RWPE1 (cell line): ENCODE measurements at places on chromosomes 13 and 19.
A peak's percentile ranks its signal among the peaks of the same experiment; 100 is the strongest.

GRCh38 chr13:30802501-30802900 is 67.2 kb downstream of the ALOX5AP start:
- DNase-seq: no peak

GRCh38 chr13:99496184-99497142 is 4.8 kb upstream of the TM9SF2 start:
- DNase-seq: no peak

DNA sequence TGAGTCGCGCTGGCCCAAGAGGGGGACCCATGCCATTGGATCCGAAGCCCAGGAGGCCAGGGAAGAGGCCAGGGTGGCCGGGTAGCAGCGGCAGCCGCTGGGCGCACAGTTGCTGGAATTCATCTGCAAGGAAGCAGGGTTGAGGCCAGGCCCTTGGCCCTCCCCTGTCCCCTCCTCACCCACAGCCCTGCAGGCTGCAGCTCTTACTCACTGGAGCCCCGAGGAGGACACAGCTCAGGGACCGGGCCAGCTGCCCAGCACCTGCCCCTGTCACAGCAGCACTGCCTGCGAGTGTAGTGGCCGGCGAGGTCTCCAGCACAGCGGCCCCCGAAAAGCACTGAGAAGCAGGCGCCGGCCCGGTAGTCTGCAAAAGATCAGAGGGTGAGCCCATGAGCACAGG is 11.2 kb downstream of the FBN3 start:
- DNase-seq: no peak

DNA sequence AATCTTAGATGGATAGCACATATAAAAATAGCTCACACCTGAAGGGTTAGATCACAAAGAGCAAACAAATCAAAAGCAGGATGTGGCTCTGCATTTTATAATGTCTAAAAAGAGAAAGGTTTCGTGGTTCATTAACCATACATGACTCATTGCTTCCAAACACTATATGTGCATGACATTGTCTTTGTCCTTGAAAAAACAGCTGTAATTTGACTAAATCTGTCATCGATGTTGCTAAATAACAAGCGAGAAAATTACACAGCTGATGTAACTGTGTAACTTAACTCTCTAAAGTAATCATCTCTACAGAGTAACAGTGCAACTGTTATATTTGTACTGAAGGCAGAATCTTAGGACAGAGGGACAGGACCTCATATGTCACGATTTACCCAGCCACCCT is 383.1 kb upstream of the GPC6 start:
- peak; percentile 15 for DNase-seq

- no peak for DNase-seq
These were observed 51.1 kb downstream of the HS6ST3 start for GRCh38 chr13:96141032-96141431.

DNA sequence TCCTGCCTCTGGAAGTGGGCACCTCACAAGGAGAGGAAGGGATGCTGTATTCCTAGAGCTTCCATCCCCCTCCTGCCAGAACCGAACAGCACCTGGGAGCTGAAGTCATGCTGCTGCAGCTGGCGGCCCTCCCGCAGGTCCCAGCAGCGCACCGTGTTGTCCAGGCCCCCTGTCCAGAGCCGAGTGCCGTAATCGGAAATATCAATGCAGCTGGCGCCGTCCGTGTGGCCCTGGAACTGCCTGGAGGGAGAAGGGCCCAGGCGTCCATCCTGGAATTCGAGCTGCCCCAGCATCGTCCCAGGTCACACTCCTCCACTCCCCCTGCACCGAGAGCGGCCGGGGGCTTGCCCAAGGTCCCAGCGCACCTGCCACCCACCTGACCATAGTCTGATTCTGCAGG is 23.7 kb downstream of the TLE2 start:
- DNase-seq: no peak

DNA sequence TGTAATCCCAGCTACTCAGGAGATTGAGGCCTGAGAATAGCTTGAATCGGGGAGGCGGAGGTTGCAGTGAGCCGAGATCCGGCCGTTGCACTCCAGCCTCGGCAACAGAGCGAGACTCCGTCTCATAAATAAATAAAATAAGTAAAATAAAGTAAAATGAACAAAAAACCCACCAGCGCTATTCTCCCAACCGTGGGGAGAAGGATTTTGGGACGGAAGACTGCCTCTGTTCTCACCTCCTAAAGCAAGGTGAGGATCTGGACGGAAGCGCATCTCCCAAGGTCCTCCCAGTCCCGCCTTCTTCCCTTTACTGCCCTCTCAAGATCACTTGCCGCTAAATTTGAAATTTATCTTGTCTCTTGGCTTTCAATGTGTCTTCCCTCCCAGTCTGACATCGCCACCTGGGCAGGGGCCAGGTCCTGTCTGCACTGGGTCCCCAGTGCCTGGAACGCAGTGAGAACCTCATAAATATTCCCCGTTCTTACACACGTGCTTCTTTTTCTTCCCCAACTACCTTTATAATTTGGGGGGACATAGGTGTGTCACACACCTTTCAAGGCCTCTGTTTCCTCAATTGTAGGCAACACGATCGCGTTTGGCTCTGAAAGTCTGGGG is 1.2 kb upstream of the DNAJB1 start:
- no peak for DNase-seq

- DNase-seq: no peak
These were observed 4.5 kb downstream of the COL5A3 start for GRCh38 chr19:10005632-10006334.

GRCh38 chr19:18422530-18423191 is 3.5 kb downstream of the SSBP4 start:
- no peak for DNase-seq

DNA sequence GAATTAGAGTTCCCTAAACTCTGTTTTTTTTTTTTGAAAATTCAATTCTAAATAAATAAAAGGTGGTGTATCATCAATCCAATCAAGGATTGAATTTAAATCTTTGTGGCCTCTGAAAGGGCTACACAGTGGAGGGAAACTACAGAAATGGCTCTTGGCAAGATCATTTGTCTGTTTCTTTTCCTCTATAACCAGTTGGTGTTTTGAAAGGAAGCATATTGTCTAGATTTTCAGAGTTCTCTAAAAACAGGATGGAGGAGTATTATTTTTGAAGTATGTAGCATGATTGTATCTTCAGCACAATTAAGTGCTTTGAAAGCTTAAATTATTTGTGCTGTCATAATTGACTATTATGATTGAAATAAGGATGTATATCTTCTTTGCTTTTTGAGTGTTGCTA is 29.8 kb downstream of the WASF3 start:
- no peak for DNase-seq

DNA sequence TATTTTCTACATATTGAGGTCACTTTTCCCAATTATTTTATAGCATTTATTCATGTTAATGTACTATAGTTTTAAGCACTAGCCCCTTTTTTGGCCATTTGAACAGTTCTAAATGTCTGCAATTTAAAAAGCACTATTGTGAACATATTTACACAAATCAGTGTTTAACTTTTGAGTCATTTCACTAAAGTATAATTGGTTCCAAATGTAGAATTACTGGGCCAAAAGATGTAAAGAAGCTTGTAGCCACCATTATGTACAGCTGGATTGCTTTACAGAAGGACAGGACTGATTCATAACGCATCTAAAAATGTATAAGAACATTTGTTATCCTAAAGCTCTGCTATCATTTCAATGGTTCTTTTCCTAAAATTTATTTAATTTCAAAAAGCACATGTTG is 16.6 kb upstream of the ATP12A start:
- DNase-seq: no peak

DNA sequence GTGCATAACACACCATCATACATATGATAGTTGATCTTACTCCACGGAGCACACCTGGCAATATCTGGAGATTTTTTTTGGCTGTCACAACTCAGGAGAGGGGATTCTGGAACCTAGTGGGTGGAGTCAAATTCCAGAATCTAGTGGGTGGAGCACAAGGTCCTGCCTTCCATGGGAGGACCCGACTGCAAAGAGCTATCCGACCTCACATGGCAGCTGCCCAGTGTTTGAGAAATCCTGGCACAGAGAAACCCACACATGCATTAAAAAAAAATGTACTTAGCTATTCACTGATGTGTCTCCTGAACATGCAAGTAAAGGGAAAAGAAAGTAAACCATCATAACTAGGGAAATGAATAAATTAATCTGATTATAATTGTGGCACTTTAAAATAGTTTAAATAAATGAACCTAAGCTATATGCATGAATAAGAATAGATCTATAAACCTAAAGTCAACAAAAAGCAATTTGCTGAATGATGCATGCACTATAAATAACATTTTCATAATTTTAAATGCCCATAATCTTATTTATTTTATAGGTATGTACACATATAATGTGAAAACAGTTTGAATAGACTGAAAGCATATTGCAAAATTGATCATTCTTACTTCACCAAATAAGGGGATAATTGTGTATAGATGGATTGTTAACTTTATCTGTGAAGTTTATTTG is 300.3 kb downstream of the MYO16 start:
- peak; percentile 8 for DNase-seq

DNA sequence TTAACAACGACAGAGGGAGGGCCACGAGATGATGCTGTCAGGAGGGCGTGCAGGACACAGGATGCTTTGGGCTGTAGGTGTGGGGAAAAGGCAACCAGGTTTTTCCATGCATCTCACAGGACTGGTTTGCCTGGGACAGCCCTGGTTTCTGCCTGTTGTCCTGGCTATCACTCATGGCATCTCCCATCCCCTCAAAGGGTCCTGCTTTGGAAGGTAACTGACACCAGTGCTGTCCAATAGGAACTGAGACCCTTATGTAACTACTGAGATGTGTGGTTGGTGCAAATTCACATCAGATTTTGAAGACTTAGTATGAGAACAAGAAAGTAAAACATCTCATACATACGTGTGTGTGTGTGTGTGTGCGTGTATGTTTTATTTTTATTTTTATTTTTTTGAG is 144.2 kb downstream of the URI1 start:
- no peak for DNase-seq

GRCh38 chr13:46119883-46120614 is 15.2 kb upstream of the CPB2 start:
- DNase-seq: peak; percentile 22

DNA sequence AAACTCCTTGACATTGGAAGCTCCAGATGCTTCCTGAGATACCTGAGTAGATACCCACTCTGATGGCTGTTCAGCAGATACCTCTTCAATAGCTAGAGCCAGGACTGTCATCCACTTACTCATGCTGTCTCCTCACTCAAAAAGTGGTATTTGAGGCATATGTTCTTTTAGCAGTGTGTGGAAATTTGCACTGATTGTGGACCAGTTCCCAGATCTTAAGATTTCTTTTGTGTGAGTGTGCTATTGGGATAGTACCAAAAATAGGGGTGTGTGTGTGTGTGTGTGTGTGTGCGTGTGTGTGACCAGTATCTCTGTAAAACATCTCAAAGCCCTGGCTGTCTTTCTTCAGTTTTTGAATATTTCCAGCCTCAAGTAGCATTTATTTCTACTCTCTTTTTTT is 108.3 kb downstream of the SLITRK5 start:
- DNase-seq: no peak

DNA sequence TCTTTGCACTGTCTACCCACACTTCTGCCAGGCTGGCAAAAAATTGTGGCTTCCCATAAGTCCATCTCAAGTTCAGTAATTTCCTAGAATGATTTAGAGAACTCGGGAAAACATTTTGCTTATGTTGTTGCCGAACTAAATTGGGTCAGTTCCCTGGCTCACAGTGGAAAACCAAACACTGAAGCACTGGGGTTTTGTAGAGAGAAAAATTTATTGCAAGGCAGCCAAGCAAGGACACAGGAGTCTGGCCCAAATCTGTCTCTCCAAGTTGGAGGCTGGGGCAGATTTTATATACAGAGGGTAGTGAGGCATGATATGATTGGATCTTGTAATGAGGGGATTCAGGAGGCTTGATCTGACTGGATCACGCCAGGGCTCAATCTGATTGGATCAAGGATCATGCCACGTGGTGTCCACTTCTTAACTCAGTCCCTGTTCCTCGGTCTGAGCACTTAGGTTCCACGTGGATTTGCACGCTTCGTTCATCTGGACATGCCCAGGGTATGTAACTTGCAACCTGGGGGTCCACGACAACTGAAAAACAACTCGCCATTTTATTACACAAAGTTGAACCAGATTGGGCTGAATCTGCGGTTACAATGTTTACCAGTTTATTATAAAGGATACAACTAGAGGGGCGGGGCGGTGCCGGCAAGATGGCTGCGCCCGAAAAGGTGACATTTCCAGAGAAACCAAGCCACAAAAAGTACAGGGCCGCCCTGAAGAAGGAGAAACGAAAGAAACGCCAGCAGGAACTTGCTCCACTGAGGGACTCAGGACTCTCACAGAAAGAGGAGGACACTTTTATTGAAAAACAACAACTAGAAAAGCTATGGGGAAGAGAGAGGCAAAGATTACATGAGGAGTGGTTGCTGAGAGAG is 7.3 kb downstream of the CD209 start:
- no peak for DNase-seq

GRCh38 chr13:99371956-99372355 is 64.8 kb upstream of the GPR183 start:
- no peak for DNase-seq

- no peak for DNase-seq
These were observed 16.3 kb upstream of the PTBP1 start for GRCh38 chr19:780935-781334.

GRCh38 chr13:35164324-35164932 is 222.4 kb downstream of the NBEA start:
- DNase-seq: peak; percentile 18

- no peak for DNase-seq
These were observed 549.2 kb upstream of the KLF12 start for GRCh38 chr13:74683411-74683810.

GRCh38 chr19:45117671-45118070 is 24.7 kb downstream of the PPP1R37 start:
- DNase-seq: no peak

DNA sequence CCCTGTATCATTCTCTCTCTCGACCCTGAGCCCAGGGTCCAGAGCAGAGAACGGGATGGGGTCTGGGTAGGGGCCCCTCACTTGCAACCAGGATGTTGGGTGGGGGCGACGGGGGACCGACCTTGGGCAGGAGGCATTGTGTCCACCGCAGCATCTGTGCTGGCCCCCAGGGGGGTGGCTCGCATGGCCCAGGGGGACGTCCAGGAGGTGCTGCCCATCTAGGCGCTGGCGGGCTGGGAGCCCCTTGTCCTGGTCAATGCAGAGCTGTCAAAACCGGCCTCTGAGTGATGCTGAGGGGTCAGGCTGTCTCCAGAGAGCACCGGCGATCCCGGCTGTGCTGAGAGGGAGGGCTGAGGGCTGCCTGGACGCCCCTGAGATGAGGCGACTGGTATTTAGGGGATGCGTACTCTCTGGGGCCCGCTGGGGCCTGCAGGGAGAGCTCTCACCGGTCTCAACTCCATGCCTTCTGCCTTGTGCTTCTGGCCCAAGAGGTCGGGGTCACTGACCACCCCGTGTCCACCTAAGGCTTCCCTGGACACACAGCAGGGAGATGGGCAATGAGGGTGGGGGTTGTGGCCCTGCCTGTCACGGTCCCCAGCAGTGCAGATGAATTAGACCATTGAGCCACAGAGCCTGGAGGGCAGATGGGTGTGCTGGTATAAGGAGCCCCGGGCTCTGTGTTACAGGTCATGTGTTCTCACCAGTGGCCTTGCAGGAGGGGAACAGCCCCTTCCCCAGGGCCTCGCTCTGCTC is 8.6 kb downstream of the RPS9 start:
- no peak for DNase-seq

DNA sequence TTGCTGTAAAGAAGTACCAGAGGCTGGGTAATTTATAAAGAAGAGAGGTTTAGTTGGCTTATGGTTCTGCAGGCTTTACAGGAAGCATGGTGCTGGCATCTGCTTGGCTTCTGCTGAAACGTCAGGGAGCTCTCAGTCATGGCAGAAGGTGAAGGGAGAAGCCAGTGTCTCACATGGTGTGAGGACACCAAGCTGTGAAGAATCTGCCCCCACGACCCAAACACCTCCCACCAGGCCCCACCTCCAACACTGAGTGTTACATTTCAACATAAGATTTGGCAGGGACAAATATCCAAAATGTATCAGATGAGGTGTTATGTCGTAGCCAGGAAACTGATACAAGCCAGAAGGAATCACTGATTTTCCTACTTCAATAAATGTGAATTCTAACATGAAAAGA is 136.5 kb downstream of the CYSLTR2 start:
- no peak for DNase-seq
